Esophagus squamous epithelium (tissue), 5 donors: ENCODE measurements at places on chromosomes 1 and 21.

GRCh38 chr1:201185527-201186128 is 5.0 kb upstream of the IGFN1 start:
- no peak for DNase-seq

DNA sequence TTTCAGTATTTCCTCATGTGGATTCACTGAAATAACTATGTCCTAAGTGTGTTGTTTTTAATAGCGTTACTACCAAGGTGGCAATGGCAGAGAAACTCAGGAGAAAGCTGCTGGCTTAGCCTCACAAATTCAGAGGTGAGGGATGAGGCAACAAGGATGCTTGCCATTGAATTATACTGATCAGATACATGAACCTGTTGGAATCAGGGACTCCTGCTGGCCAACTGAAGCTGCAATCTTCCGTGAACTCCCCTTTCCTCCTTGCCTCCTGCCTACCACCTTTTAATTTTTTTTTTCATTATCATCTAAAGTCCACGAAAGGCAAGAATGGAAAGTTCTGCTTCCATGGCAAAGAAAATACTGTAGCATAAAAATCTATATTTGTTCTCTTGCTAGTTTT is 254.7 kb downstream of the NFIA start:
- DNase-seq = no peak

DNA sequence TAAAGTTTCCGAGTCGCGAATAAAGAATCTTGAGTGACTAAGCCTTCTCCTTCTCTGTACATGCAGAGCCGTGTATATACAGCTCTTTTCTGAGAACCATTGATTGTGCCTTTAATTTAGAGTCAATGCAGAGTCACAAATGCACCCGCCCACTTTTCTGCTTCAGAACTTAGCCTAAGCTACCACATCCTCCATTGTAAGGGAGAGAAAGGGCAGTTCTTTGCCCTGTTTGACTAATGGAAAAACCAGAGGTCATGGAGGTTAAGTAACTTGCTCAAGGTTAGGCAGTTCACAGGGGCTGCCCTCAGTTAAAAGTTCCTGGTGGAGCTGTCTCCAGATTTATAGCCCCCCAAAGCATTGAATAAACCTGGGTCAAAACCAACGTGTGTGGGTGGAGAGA is 139.6 kb downstream of the TOMM20 start:
- DNase-seq = no peak

- no peak for DNase-seq
Observed at GRCh38 chr21:29245104-29245643, 53.5 kb upstream of the BACH1 start.

DNA sequence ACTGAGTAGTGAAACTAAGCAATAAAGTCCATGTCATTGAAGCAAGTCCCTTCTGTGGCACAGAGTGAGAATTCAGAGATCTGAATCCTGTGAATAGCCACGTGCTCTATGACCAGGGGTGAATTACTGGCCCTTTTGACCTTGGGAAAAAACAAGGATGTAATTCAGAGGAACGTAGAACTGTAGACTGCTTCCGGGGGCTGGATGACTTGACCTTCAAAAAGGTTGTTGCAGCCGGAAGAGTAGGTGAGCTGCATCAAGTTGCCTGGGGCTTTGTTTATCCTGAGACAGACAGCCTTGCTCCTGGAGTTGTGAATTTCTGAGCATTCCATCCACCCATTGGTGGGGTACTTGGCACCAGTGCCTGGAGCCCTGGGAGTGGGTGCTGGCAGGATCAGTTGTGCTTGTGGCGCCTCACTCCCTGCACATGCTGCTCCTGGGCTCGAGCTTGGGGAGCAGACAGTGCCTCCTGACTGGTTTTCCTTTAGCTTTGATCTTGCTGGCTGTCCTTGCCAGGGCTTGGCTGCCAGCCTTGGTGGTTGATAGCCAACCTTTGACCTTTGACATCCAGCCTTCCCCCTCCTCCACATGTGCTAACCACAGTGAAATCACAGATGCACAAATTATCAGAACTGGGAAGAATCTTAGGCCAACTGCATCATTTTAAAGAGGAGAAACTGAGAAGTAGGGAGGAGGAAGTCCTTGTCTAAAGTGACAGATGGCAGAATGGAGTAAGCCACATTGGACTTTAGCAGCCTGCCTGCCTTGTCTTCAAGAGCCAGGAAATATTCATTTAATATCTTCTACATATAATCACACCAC is 16.2 kb upstream of the MYOG start:
- no peak for DNase-seq

DNA sequence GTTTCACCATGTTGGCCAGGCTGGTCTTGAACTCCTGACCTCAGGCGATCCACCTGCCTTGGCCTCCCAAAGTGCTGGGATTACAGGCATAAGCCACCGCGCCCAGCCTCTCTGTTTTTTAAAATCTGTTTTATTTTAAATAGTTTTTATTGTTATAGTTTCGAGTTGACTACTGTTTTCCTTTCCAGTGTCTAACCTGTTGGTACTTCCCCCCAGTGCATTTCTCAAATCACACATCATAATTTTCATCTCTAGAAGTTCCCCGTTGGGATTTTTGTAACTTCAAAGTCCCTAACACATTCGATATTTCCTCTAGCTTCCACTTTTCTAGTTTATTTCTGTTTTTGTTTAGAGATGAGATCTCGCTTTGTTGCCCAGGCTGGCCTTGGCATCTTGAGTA is 7.5 kb downstream of the HES4 start:
- no peak for DNase-seq

GRCh38 chr1:225748529-225748928 is 29.1 kb upstream of the SRP9 start:
- DNase-seq = no peak

GRCh38 chr1:188670837-188671236 is 1806.8 kb downstream of the BRINP3 start:
- DNase-seq = no peak

GRCh38 chr1:93384656-93385055 is 38.9 kb downstream of the DR1 start:
- no peak for DNase-seq

GRCh38 chr21:45018131-45019075 is 56.0 kb upstream of the ADARB1 start:
- no peak for DNase-seq

- no peak for DNase-seq
Observed at GRCh38 chr21:35050348-35051286, 1.5 kb upstream of the RUNX1 start.

GRCh38 chr1:223077247-223077833 is 65.7 kb downstream of the TLR5 start:
- DNase-seq = no peak

DNA sequence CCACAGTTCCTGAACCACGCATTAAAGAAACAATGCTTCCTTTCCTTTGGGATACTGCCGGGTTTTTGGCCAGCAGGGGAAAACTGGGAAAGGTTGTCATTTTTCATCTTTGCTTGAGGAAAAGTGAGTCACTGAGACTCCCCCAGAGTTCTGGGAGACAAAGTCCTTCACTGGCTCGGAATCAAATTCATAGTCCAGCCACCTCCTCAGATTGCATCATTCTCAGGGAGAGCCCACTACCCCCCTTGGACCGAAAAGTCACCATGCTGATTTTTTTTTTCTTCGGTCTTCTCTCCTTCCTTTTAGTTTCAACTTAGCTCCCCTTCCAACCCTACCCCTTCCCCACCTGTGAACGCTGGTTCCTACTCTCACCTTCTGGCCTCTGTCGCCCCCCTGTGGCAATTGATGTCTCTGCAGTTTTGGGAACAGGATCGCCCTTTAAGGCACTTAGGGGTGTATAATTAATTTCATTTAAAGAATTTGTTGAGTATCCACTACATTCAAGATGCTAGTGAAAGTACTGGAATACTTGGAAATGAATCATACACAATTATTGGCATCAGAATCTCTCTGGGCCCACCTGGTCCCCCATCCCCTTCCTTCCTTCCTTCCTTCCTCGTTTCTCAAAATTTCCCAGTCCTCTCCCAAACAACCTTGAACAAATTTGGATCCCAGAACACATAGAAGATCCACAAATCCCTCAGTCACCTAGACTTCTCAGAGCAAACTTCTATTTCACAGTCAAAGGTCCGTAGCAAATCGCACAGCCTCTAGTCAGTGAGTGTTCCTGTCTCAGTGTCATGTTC is 6.9 kb downstream of the ACKR1 start:
- DNase-seq = no peak

DNA sequence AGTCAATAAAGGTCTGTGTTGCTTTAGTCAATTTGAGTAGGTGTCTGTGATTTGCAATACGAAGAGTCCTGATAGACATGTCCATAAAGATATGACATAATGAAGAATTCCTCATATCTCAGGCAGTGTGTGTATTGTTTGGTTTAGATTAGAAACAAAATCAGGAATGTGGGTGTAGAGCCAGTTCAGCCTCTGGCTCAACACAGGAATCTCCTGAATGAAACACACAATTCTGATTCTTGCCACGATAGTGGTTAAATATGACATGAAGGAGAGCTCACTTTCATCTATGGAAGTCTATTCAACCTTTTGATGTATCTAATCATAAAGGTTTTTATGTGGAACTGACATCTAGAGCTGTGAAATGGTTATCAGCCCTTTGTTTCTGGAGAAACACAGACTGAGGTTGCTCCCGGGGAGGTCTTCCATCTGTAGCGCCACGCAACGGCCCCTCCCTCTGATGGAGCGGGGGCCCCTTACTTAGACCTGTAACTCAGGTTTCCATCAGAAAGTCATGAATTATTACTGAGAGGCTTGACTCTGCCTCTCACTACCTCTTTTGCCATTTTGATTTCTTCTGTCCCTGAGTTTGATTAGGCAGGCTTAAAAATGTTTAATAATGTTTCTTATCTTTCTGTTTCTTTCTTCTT is 19.5 kb downstream of the TSPAN2 start:
- no peak for DNase-seq

DNA sequence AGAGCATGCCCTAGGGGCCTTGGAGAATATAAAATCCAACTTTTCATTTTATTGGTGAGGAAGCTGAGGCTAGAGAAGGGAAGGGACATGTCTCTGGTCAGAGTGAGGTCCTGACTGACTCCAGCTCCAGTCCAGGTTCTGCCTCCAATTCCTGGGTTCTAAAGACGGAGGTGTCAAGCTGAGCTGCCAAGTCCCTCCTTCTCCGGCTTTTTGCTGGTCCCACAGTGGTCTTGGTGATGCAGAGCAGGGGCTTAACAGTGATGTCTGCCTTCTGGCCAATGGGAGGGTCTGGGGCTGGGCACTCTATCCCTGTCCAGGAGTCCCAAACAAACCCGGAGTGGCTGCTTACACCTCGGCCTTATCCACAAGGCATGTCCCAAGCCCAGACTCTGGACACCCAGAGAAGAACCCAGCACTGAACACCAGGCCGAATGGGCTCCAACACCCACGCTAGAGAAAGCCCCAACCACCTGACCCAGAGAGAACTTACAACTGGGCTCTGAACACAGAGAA is 104.8 kb downstream of the EBNA1BP2 start:
- DNase-seq = no peak
